Skeletal muscle cell (primary cell): ENCODE measurements at places on chromosomes 1 and 21.

DNA sequence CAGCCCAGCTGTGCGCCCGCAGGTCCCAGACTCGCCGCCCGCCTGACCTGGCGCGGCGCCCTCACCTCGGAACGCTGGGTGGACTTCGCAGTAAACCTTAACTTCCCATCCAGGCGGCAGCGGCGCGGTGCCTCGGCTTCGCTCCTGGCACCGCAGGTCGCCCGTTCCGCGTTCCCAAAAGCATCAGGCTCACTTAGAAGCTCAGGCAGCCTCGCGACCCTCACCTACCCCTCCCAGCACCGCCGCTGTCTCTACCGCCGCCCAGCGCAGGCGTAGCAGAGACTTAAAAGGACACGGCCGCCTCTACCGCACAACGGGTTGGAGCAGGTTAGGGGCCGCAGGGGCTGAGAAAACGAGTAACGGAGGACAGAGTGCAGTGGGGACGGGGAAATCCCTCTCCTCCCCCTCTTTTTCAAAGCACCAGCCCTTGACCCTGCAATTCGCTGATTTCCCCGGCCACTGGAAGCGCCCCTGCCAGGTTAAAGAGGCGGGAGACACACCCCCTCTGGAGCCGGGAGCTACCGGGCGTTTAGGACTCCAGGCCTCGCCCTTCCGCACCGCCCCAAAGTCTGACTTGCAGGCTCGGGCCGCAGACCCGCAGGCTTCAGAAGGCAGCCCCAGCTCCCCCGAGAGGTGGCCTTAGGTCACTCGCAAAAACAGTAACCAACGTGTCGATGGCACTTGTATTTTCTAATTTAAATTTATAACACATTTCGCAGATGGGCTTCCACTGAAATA, 328.5 kb downstream of the FAM72C start:
- DNase-seq: no peak

- DNase-seq: no peak
Measured at GRCh38 chr21:27366646-27367235, 399.9 kb upstream of the ADAMTS5 start.

DNA sequence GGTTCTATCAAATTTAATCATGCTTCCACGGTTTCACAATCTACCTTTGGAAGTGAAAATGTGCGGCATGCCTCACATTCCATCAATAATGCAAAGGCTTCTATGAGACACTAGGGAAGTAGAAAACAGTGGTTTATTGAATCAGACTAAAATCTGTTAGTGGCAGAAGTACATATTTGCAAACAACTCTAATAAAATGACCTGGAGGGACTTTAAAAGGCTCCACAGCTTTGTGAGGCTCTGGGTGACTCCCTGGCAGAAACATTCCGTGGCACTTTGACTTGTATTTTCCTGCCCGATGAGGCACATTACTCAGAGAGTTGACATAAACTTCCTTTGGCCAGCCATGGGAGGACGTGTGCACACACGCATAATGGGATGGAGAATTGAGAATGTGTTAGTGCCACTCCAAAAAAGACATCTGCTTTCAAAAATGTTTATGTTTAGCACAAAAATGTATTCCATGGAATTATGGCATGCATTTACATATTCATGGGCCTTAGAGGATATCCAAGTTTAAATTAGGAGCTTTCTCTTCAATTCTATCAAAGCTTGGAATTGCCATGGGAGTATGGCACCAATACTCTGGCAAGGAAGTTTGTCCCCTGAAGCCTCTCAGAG, 60.0 kb upstream of the SSX2IP start:
- DNase-seq: no peak

DNA sequence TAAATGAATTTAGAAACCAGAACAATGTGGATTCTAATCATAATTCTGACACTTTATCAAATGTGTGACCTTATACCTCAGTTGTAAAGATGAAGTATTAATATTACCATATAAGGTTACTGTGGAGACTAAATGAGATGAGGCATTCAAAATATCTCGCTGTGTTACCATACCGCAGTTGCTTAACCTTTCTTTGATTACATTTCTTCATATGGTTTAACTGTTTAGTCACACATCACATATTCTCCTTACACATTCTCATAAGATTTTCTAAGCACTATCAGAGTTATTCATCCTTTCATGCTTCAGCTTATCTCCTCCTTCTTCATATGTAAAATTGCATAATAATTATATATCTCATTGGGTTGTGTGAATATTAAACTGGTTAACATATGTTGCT, 88.9 kb downstream of the LRRC53 start:
- no peak for DNase-seq

DNA sequence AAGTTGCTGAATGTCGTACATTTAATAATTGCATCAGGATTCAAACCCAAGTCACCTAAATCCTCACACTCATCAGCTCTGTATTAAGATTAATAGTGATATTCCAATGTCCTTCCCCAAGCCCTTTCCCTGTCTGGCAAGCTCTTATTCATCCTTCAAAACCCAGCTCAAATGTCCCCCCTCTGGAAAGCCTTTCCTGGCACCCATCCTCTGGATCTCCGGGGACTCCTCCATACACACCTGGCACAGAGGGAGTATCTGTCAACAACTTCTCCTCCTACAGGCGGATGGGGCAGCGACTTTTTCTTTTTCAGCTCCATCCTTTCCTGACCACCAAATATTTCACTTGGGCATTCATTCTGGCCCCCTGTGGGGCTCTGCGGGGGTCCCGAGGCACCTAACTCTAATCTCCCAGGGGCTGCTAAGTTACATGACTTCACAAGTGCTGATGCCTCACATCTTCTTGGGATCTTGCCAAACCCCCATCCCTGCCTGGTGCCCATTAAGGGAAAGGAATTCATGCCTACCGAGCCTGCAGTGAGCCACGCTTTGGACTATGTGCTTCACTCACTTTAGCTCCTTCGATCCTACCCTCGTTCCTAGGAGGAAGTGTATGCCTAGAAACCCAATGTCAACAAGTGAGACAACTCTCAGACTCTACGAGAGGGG, 15.2 kb downstream of the TINAGL1 start:
- no peak for DNase-seq

DNA sequence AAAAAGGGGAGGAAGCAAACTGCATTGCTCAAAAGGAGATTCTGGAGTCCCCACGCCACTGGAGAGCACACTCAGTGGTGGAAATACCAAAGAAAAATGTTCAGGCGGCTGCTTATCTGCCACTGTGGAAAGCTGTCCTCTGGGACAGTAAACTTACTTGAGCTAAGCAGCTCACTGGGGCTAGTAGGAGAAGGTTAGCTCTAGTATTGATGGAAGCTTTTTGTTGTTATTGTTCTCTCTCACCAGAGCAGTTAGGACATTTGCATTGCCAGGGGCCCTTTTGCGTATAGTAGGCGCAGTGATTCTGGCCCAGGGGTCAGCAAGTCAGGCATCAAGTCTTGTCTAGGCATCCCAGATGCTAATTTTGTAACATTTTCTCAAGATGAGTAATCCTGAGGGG, 15.6 kb downstream of the BACE2 start:
- DNase-seq: no peak

DNA sequence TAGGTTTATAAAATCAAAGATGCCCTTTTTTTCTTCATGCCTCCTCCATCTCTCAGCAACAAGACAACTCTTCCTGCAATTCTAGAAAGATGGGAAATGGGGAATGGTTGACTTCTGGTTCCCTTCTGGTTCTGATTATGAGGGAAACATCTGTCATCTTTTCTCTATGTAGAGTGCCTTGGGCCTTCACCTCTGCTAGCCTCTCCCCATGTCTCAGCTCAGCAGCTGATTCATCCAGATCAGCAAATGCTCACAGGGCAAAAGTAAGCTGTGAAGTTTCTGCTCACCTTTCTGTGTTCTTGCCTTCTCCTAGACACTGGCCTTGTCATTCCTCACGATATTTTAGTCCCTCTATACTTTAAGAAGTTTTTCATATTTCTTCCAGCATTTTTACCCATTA, 17.8 kb upstream of the BECN2 start:
- no peak for DNase-seq
